Ammon's horn (tissue), 1 donor: ENCODE measurements at places on chromosomes 11 and 22.
A peak's percentile ranks its signal among the peaks of the same experiment; 100 is the strongest.

GRCh38 chr11:122724520-122724919, 69.0 kb downstream of the UBASH3B start:
- DNase-seq = no peak

DNA sequence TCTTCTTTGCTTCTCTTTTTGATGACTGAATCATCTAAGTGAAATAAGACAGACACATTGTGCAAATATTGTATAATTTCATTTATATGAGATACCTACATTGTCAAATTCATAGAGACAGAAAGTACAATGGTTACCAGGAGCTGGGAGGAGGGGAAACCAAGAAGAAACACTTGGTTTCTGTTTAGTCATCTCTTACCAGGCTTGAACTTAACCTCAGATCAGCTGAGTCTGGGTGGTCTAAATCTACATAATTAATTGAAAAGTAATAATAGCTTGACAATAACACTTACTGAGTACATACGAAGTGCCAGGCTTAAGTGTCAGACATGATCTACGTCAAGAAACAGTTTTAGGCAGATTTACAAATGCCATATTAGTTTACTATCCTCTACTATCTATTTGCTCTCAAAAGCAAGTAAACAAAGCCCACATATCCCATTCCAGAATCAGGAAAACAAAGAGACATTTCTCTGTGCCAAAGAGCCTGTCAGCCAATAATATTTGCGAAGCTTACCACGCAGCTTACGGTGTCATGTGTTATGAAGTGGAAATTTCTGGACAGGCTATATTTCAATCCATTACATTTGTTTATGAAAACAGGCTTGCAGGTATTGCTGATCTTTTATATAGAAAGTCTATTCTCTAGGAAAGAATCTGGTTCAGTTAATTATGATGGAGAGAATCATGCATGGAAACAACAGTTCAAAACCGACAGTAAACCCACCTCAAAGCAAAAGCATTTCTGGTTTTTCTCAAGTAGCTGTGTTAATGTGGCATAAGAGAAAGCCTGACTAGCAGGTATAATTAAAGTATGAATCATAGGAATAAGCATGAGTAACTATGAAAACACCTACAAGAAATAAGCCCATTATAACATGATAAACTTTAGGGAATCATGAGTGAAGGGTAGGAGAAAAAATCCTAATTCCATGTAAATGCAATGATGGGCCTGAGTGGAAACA, 2.7 kb upstream of the ARHGAP42 start:
- DNase-seq = no peak

DNA sequence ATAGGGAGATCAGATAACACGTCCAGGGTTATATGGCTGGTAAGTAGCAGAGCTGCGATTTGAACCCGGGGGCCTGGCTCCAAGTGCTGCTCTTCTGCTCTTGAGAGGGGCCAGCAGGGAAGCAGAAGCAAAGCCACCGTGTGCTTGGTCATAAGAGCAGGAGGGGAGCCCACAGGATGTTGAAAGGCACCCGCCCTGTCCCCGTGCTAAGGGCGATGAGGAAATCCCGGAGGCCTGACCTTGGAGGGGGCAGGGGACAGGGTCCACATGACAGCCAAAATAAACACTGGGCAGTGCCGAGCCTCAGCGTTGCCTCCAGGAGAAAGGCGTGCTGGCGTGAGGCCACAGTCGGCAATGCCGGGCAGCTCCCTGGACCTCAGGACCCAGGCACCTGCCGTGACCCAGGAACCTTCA, 28.8 kb downstream of the TOM1 start:
- DNase-seq = no peak

GRCh38 chr11:37957717-37958116, 1359.7 kb upstream of the RAG2 start:
- DNase-seq = no peak

DNA sequence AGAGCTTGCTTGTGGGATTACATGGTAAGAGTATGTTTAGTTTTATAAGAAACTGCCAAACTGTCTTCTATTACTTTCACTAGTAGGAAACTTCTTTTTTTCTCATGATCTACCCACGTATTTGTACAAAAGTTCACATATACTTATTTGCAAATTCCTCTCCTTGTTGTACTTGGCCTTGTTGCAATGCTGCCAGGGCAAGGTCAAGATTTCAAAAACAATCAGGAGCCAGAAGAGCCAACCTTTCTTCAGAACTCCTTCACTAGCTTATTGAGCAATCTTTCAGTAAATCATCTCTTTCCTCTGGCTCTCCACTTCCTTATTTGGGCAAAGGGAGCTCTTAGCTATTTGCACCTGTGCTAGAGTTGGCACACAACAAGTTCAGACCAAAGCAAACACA, 9.7 kb downstream of the SRSF8 start:
- DNase-seq = no peak

DNA sequence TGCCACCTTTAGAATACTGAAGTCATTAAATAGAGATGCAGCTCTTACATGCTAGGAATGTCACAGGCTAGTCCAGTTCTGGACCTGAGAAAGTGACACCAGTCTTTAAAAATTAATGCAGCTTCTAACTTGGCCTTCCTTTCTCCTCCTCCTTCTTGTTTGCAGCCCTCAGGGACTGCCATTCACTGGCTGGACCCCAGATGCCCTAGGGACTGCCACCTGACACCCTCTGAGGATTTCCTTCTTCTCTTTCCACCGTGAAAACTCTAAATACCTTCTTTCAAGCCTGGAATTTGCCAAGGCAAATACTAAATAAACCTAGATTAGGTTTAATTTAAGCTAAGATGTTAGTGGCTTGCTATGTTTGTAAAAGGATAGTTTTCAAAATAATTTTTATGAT, 78.4 kb downstream of the MUC15 start:
- no peak for DNase-seq

GRCh38 chr11:119345685-119346084, 820 bp downstream of the MFRP start:
- no peak for DNase-seq

DNA sequence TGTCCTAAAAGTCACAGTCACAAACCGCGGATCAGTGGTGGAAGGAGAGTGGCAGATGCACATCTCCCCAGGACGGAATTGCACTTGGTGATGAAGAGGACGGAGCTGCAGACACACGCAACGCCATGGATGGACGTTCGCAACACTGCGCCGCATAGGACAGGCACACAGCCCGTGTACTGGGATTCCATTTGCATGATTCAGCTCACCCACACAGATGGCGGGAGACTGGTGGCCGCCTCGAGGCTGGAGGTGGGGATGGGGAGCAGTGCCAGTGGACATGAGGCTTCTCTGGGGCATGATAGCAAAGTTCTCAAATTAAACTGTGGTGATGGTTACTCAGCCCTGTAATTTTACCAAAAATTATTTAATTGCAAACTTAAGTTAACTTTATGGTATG, 37.4 kb downstream of the DUSP8 start:
- DNase-seq = no peak

GRCh38 chr11:110095554-110095953, 2.4 kb downstream of the ZC3H12C start:
- no peak for DNase-seq

- DNase-seq = no peak
These were observed 91.5 kb downstream of the CACNA1I start for GRCh38 chr22:39661842-39662685.

- peak; percentile 34 for DNase-seq
These were observed 227.6 kb upstream of the PITPNB start for GRCh38 chr22:28146401-28147314.
